NCI-H187 treated with DMSO at 0.1 percent for 48 hours (cell line): ENCODE measurements at places on chromosomes 2 and 18.
A peak's percentile ranks its signal among the peaks of the same experiment; 100 is the strongest.

DNA sequence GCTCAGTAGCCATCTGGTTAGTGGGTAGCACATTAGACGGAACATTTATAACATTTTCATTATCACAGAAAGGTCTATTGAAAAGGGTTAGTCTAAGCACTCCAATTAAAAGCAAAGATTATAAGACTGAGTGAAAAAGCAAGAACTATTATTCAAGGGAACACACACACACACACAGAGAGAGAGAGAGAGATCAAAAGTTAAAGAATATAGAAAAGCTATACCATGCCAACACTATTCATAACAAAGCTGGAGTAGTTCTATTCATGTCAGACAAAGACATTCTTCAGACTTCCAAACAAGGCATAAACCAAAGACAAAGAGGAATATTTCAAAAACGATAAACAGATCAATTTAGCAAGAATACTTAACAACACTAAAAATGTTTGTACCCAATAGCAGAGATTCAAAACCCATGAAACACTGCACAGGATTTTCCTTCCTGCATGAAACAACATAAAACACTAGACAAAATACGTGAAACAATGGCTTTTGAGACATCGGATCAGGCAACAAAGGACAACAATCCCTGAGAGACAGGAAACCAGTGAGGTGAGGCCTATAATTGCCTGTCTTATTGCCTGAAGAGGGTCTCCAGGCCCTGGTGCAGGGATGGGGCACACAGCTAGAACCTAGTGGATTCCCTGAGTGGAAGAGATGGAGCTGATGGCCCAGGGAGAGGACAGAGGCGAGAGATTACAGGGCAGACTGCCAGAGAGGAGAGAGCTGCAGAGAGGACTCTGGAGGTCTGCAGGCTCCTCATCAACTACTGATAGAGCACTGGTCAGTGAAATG is 83.6 kb upstream of the NPAS2 start:
- DNase-seq: no peak

- no peak for DNase-seq
Measured at GRCh38 chr2:8656160-8656641, 25.7 kb upstream of the ID2 start.

DNA sequence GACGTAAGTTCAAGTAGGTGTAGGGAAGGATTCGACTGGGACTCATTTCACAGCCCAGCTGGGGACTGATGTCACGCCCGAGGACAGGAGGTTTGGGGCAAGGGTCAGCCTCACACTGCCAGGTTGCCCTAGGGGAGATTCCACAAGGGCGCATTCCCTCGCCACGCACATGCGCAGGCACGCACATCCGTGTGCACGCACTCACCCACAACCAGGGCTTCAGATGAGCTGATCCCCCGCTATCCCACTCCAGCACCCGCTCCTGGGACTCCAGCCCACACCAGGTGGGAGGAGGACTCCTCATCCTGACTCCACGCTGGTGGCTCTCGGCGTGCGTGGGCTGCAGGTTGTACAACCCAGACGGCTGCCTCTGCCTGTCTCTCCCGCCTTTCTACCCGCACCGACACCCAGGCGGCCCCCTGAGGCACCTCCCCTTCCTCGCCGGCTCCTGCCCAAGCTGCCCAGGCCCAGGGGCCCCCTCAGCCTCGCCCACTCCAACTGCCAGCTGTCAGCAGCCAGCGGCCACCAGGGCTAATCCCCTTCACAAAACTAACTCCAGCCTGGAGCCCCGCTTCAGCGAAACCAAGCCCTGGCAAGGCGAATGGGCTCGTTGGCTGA is 47.8 kb upstream of the FOSL2 start:
- no peak for DNase-seq

DNA sequence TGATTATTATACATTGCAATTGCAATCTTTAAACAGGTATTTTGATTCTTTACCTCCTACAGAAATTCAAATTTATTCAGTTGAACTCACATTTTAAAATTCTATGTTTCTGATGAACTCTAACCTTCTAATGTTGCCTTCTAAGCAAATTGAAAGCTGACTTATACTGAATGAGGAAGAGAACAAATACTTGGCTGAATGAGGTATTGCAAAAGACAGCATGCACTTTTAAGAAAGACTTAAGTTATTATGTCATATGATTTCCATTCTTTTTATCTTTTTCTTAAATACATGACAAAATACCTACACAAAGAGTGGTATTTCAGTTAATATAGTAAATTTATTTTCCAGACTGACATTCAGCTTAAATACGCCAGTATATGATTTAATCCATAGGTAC is 64.7 kb downstream of the FAM228A start:
- no peak for DNase-seq

DNA sequence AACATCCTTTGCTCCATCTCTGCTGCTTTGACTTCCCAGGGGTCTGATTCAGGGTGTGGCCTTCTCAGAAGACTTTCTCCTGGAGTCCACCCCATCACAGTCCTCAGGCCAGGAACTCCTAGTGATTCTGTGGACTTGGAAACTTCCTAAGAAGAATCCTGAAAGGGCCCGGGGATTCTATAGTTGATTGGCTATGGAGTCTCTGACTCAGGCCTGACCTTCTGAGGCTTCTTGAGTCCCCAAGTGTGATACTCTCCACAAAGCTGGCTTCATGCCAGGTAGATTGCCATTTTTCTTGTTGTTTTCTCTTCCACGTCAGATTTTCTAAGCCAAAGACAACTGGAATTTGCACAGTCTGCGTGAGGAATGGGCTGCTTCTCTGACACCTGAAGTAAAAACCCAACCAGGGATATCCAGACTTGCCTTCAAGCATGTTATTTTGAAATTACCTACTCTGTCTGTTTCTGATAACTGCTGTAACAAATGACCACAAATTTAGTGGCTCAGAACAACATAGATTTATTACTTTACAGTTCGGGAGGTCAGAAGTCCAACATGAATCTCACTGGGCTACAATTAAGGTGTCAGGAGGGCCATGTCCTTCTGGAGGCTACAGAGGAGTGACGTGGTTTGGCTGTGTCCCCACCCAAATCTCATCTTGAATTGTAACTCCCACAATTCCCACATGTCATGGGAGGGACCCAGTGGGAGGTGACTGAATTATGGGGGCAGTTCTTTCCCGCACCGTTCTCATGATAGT is 69.3 kb downstream of the ALPK2 start:
- DNase-seq: no peak

GRCh38 chr2:184734338-184734737 is 136.0 kb downstream of the ZNF804A start:
- DNase-seq: no peak

DNA sequence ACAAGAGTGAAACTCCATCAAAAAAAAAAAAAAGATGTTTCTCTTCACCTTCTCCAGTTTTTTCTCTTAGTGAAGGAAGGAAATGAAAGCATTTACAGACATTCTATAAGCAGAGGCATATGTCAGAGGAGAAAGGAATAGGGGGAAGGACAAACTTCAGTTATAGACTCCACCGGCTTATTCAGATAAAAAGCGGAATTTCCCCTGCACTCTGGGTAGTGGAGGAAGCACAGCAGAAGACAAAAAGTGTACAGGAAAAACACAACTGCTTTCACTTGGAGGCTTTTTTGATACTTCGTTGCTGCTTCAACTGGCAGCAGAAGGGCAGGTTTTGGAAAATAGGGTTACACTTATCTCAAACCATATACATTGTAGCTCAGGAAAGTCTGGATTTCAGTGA is 3.2 kb upstream of the MGAT4A start:
- no peak for DNase-seq

DNA sequence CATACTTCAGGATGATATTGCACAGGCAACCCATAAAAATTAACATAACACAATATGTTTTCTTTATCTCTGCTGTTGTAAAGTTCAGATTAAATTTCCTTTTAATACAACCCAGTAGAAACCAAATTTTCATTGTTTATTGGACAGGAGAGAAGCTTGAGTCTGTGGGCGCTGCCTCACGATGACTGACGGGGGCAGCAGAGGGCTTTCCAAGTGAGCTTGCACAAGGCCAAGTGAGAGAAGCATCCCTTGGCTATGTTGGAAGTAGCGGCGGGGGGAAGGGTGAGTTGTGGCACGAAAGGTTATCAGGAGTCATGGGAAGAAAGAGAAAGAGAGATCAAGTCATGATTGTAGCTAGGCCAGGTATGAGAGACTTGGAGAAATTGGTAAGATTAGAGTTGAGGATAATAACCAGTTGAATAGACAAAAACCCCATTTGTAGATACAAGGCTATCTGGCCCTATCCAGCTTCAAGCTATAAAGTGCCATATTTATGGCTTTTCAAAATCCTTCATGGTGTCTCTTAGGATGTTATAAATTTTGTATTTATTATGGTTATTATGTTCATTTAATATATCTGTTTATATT is 413.7 kb upstream of the FAM98A start:
- no peak for DNase-seq

GRCh38 chr2:133941666-133942065 is 312.2 kb upstream of the MGAT5 start:
- no peak for DNase-seq

- DNase-seq: no peak
Measured at GRCh38 chr2:137467246-137467862, 496.9 kb upstream of the HNMT start.

- no peak for DNase-seq
Measured at GRCh38 chr2:38170067-38170466, 94.1 kb upstream of the CYP1B1 start.

DNA sequence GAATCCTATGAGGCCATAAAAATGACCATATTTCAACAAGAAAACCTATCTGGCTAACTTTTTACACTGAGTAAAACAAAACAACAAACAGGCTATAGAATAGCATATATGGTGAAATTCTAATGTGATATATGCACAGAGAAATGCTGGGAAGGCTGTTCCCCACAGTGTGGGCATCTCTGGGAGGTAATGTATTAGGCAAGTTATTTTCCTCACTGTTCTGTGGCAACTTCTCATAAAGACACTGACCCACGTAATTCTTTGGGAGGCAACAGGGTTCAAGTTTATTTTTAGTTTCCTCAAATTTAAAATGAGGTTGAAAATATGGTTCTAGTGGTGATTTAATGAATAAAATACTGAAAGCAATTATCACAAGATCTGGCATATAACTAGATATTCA is 46.7 kb downstream of the RNU4ATAC start:
- no peak for DNase-seq

GRCh38 chr2:141522048-141522447 is 608.8 kb downstream of the LRP1B start:
- no peak for DNase-seq

- DNase-seq: no peak
Measured at GRCh38 chr2:191481305-191482070, 196.4 kb upstream of the NABP1 start.

- DNase-seq: no peak
Measured at GRCh38 chr2:109356324-109357035, 227.5 kb downstream of the SH3RF3 start.

GRCh38 chr2:26846334-26847306 is 1.3 kb upstream of the DPYSL5 start:
- DNase-seq: peak; percentile 91

- DNase-seq: no peak
Measured at GRCh38 chr2:31413862-31414550, 536 bp downstream of the XDH start.

DNA sequence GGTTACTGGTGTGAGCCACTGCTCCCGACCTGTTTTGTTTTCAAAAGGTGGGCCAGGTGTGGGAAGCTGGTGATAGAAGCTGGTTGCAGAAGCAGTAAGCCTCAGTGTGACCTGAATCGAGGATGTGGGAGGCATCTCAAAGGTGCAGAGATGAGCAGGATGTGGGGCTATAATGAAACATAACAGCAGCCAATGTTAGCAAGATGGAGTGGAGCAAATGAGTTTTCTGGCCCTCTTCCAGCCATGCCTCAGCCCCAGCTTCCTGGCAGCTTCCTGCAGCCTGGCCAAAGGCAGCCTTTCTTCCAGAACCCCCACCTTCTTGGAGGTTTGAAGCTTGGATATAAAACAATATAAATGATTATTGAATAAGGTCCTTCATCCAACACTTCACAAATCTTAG is 184.8 kb downstream of the NCK2 start:
- no peak for DNase-seq

DNA sequence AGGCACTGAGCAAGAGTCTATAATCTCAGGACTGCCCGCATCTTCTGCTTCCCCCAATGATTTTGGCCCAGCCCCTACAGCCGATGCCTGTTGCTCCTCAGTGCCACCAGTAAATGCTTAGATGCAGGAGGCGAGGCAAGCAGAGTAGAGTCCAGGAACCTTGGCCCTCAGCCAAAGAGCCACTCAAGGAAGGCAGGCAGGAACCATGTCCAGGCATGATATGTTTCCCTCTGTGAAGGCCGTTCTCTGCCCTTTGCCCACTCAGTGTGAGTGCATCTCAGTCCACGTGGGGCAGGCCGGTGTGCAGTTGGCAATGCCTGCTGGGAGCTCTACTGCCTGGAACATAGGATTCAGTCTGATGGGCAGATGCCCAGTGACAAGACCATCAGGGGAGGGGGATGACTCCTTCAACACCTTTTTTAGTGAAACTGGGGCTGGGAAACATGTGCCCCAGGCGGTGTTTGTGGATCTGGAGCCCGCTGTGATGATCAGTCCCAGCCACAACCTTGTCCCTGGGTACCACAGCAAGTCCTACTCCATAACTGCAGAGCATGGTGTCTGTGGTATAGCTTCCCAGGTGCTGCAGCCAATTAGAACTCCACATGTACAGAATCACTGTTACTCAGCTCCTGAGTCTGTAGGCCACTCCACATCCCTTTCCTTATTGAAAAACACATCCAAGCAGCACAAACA is 9.7 kb upstream of the DNAJB2 start:
- no peak for DNase-seq

- no peak for DNase-seq
Measured at GRCh38 chr2:139031722-139032121, 251.5 kb upstream of the NXPH2 start.

DNA sequence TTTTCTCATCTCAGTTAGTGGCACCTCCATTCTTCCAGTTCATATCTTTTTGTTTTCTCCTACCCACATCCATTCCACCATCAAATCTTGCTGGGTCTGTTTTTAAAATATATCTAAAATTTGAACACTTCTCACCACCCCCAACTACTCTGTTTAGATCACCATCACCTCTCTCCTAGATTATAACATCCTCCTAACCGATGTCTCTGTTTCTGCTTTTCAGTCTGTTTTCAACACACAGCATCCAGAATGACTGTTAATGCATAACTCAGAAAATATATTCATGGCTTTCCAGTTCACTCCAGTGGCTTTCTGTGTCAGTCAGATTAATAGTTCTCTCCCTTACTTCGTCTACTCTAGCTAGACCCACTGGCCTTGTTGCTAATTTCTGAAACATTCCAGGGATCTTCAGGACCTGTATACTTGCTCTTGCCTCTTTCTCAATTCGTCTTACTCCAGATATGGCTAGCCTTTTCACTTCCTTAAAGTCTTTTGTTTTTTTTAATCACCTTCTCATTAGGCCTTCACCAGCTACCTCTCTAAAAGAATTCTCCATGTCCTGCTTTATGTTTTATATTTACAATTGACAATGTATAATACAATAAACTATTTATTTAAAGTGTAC is 105.3 kb downstream of the COMMD1 start:
- DNase-seq: no peak

DNA sequence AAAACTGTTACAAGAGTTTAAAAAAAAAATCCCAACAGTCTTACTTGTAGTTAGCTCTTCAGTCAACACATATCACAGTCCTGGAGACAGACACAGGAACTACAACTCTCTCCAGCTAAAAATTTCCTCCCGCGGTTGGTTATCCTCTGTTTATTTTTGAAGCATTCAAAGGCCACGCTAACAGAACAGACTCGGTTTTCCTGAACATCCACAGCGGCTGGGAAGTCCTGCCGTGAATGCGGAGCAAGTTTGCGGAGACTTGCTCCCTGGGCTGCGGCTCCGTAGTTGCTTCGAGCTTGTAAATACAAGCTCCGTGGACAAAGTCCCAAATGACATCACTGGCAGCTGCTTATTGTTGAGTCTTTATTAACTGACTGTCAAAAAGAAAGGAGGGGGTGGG is at the start of gene NCKAP5:
TSS of gene NCKAP5 (minus strand) at position 292 of the 400 bp plus-strand sequence. CDS start 50,937 bp downstream, outside the sequence.
- no peak for DNase-seq

- DNase-seq: no peak
Measured at GRCh38 chr2:157260533-157261198, 3.2 kb downstream of the GALNT5 start.
